ENCODE measurements at places on chromosomes 12 and 14.
A peak's percentile ranks its signal among the peaks of the same experiment; 100 is the strongest.

DNA sequence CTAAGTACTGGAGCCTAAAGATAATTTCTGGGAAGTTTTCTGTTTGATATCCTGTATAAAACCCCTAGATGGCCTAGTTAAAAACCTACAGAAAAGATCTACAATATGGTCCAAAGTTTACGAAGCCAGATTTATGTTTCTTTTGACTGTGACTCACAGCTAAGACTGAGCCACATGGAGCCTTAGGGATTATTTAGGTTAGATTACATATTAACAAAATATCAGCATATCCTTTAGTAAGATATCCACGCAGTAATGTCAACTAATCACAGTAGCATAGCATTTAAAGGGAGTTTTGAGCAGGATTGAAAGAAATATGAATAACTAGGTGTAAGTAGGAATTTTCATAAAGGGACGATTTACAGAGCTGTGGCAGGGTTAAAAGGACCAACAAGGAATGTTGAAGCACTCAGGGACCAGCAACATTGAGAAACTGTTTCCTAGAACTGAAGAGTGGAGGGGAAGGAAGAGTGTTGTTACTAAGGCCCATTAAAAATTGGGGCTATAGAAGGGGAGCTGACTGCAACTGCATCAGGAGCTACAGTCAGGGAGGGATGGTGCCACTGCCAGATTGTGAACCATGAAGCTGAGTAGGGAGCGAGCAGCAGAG lies 155.5 kb downstream of the DACT1 start:
- no peak overlapping the region for H3K27ac ChIP-seq
- no peak for DNase-seq
- no peaks in the 10 kb centered on the region for H3K27me3 ChIP-seq
- no peak overlapping the region for H3K4me3 ChIP-seq
- peaks cover 12% of the 10 kb centered on the region for H3K4me1 ChIP-seq

DNA sequence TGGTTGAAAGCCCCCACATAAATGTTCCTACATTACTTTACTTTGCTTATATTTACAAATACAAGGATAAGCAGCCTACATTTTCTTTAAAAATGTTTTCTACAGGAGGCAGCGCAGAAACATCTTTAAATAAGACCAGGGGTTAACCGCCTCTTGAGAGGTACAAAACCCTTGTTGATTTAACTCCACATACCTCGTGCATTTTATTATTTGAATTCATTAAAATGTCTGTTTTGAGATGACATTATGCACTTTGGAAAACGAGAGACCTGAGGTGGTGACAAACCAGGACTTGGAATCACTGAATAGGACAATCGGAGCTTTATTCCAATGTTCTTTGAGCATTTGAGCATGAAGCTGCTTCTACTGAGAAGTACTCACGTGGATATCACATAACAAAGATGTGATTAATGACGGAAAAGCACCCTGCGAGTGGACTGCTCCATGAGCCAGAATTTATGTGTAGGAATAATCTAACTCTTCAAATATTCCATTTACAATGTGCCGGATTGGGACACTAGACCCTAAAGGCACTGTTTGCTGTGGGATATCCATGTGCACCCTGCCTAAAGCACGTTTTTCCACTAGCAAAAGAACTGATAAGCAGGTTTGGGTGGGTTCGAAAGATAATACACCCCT lies 746 bp upstream of the DUSP16 start:
- peaks cover 3% of the 10 kb centered on the region for H3K4me1 ChIP-seq
- H3K4me3 ChIP-seq = peak overlapping the region; percentile 84
- no peaks in the 10 kb centered on the region for H3K36me3 ChIP-seq

GRCh38 chr12:82383930-82384552 lies 25.7 kb downstream of the METTL25 start:
- DNase-seq = no peak
- H3K27ac ChIP-seq = no peak overlapping the region
- no peaks in the 10 kb centered on the region for H3K27me3 ChIP-seq
- no peak overlapping the region for H3K4me3 ChIP-seq
- peaks cover 5% of the 10 kb centered on the region for H3K36me3 ChIP-seq

DNA sequence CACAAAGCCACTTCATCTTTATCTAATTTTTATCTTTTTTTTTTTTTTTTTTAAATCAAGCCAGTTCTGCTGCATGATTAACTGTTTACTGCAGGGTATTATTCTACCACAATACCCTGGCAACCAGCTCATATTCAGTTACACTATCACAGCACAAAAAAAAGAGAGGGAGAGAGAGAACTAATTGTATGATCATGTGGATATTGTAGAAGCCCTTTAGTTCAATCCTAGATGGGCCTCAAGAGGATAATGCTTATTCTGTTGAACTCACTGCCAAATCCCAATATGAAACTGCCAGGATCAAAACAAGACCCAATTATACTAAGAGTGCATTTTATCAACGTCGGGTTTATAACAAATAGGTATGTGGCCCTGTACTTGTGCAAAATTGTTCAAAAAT lies 51.5 kb downstream of the MED13L start:
- no peak for DNase-seq
- H3K36me3 ChIP-seq = peaks cover 20% of the 10 kb centered on the region
- H3K4me1 ChIP-seq = peaks cover 36% of the 10 kb centered on the region
- no peaks in the 10 kb centered on the region for H3K27me3 ChIP-seq
- H3K4me3 ChIP-seq = no peak overlapping the region
- no peak overlapping the region for H3K27ac ChIP-seq

- no peak overlapping the region for H3K27ac ChIP-seq
- H3K27me3 ChIP-seq = peaks cover 30% of the 10 kb centered on the region
- peaks cover 4% of the 10 kb centered on the region for H3K4me1 ChIP-seq
Measured at GRCh38 chr14:88941414-88941813, 117.0 kb downstream of the TTC8 start.

GRCh38 chr12:124696693-124697476 lies 129.5 kb upstream of the NCOR2 start:
- H3K27me3 ChIP-seq = peaks cover 38% of the 10 kb centered on the region
- no peak overlapping the region for H3K4me3 ChIP-seq
- no peak for DNase-seq

DNA sequence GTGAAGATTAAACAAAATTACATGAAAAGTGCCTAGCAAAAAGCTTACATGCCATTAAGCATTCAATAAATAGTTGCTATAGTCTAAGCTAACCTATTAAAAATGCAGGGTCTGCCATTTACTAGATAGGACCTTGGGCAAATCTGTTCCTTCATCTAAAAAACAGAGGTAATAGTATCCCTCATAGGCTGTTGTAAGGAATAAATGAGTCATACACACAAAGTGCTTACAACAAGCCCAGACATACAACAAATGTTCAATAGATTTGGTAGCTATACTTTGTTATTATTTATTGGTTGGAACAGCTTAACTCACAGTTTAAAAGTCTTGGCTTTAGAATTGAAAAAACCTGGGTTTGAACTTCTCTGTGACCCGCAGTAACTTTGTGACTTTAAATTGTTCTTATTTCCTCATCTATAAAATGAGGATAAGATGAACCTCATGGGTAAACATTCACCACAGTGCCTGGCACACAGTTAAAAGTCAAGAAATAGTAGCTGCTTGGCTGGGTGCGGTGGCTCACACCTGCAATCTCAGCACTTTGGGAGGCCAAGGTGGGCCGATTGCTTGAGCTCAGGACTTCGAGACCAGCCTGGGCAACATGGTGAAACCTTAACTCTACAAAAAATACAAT lies 24.7 kb downstream of the HEATR5A start:
- DNase-seq = no peak
- peaks cover 15% of the 10 kb centered on the region for H3K36me3 ChIP-seq
- no peaks in the 10 kb centered on the region for H3K27me3 ChIP-seq
- H3K27ac ChIP-seq = no peak overlapping the region

DNA sequence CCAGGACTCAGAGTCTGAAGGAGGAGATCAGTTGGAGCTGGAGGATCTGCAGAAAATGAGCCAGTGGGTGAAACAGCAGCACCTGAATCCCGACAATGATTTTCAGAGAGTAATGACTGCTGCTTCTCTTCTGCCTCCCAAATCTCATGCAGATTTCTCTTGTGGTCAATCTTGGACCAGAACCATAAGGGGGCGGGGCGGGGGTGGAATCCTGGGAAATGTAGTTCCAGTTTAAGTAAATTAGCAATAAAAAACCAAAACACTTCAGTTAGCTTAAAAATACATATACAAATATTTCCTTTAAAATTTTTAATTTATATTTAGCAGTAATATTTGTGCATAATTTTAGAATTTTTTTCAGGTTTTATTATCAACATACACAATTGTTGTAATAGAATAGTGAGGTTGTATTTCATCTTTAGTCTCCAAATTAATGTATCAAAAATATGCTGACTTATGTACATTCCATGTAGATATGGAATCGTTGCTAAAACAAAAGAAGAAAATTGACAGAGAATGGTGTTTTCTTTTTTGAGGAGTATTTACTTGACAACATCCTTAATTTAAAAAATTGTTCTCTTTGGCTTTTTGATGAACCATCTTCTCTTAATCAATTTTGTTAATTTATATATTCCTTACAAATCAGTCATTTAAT lies 223.5 kb upstream of the SYT10 start:
- no peak for DNase-seq
- no peaks in the 10 kb centered on the region for H3K4me1 ChIP-seq
- no peaks in the 10 kb centered on the region for H3K27me3 ChIP-seq
- H3K27ac ChIP-seq = no peak overlapping the region
- H3K36me3 ChIP-seq = no peaks in the 10 kb centered on the region

DNA sequence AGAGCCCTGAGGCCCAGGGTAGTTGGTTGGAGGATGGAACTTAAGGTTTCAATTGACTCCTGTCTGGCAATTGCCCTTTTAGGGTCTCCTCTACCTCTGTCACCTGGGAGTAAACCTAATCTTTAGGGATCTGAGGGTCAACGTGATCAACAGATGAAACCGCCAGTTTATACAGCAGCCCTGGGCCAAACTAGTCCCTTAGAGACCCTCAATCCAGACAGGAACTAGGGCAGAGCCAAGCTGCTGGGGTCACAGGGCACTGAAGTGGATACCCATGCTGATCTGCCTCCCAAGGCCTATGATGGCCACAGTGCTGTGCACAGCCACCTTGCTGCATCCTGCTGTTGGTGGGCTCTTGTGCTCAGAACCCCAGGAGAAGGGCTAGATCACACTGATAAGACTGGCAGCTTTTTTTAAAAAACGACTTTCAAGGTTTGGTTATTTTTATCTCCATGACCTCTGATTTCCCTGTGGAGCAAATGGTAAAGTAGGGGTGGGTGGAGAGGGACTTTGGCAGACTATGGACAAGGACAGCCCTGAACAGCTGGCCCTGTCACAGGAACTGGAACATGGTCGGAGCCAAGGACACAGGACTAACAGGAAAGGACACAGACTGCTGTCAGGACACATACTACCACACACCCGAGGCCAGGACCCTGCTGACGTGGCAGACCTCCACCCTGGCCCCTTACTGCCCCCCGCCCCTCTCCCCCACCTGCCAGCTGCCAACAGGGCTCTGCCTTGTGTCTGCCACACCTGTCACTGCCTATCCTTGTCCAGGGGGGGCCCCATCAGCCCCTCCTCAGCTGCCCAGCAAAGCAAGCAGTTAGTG lies 474 bp downstream of the FITM1 start:
- no peaks in the 10 kb centered on the region for H3K27me3 ChIP-seq
- H3K4me1 ChIP-seq = peaks cover 19% of the 10 kb centered on the region
- no peaks in the 10 kb centered on the region for H3K36me3 ChIP-seq
- H3K4me3 ChIP-seq = no peak overlapping the region
- no peak for DNase-seq
- H3K27ac ChIP-seq = peak overlapping the region; percentile 42

- H3K4me3 ChIP-seq = no peak overlapping the region
- H3K36me3 ChIP-seq = peaks cover 3% of the 10 kb centered on the region
- H3K4me1 ChIP-seq = peaks cover 4% of the 10 kb centered on the region
- DNase-seq = peak; percentile 17
- H3K27me3 ChIP-seq = peaks cover 17% of the 10 kb centered on the region
Measured at GRCh38 chr12:46983959-46984841, 95.2 kb upstream of the PCED1B start.

GRCh38 chr14:101620031-101620788 lies 58.9 kb downstream of the DIO3 start:
- no peaks in the 10 kb centered on the region for H3K4me1 ChIP-seq
- no peak for DNase-seq
- H3K27ac ChIP-seq = no peak overlapping the region
- H3K36me3 ChIP-seq = no peaks in the 10 kb centered on the region
- peaks cover 20% of the 10 kb centered on the region for H3K27me3 ChIP-seq
- H3K4me3 ChIP-seq = no peak overlapping the region

DNA sequence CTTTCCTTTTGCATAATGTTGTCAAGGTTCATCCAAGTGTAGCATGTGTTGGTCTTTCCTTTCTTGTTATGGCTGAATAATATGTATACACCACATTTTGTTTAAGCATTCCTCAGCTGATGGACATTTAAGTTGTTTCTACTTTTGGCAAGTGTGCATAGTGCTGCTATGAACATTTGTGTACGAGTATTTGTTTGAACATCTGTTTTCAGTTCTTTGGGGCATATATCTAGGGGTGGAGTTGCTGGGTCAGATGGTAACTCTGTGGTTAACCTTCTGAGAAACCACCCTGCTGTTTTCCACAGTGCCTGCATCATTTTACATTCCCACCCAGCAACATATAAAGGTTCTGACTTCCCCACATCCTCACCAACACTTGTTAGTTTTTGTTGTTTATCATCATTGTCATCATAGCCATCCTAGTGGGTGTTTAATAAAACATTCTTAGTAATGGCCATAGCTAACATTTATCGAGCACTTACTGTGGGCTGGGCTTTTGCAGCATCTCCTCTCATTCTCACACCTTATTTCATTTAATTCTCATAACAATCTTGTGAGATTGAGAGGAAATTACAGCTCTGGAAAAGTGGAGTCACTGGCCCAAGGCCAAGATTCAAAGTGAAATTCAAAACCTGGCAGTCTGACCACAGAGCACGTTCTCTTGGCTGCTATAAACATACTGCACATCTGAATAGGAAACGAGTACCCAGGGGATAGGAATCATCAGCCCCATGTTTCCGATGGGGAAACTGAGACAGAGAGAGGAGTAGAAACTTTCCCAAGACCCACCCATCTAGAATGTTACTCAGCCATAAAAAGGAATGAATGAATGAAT lies 193.6 kb downstream of the KSR2 start:
- peaks cover 4% of the 10 kb centered on the region for H3K27me3 ChIP-seq
- no peaks in the 10 kb centered on the region for H3K36me3 ChIP-seq
- no peak overlapping the region for H3K27ac ChIP-seq

DNA sequence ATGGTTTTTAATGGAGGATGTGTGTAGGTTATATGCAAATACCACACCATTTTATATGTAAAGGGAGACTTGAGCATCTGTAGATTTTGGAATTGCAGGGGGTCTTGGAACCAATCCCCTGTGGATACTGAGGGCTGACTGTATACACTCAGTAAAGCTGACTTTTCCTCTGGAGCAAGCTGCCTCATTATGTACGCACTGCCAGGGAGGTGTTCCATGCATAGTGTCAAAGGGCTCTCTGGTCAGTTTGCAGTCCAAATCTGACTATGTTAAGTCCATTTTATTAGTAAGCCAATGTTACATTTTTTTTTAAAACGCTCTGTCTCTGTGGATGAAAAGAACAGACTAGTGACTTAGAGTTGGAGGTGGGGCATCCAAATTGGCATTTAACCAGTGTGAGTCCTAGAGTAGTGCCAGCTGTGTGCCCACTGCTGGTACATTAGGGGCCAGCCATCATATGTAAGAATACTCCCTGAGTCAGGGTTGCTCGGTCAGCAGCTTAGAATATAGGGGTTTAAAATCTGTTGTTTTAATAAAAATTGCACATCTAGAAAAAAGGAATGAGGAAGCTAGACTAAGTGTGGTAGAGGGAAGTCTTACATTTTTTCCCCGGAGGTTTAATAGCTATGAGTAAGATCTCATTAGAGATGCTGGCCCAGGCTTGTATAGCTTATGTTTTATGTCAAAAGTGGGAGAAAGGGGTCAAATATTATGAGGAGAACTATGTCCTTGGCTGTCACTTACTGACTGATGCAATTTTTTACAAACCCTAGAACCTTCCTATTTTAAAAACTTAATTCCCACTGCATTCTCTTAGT lies 87.0 kb downstream of the TESC start:
- no peak overlapping the region for H3K4me3 ChIP-seq
- no peak for DNase-seq
- H3K36me3 ChIP-seq = peaks cover 71% of the 10 kb centered on the region
- H3K27ac ChIP-seq = no peak overlapping the region
- H3K4me1 ChIP-seq = peaks cover 6% of the 10 kb centered on the region
- no peaks in the 10 kb centered on the region for H3K27me3 ChIP-seq
